Hippocampal formation (tissue), 2 donors: ENCODE measurements at places on chromosomes 3 and 15.

GRCh38 chr15:90261811-90262210 is 3.7 kb upstream of the NGRN start:
- DNase-seq: no peak

DNA sequence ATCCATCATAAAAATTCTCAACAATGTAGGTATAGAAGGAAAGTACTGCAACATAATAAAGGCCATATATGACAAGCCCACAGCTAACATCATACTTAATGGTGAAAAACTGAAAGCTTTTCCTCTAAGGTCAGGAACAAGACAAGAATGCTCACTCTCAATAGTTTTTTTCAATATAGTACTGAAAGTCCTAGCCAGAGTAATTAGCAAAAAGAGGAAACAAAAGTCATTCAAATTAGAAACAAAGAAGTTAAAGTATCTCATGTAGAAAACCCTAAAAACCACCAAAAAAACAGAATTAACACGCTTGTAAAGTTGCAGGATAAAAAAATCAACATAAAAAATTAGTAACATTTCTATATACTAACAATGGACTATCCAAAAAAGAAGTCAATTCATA is 61.8 kb downstream of the MYH15 start:
- no peak for DNase-seq

- DNase-seq: no peak
Observed at GRCh38 chr15:85671156-85671555, 123.6 kb downstream of the KLHL25 start.

DNA sequence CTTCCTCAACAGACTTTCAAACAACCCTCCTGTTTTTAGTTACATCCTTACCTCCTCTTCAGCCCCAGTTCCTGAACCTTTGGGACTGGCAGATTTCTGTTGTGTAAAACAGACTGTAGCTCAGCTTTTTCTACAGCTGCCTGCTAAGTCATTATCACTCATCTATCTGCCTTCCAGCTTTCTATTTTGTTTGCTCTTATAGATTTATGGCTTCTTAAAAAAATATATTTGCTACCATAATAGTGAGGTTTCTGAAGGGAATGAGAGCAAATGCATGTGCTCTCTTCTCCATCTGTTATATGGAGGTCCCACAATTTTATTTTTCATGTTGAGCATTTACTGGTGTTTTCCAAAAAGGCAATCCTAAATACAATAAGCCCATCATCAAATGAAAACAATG is 18.2 kb upstream of the GJD2 start:
- no peak for DNase-seq
